D721Med (cell line): ENCODE measurements at places on chromosomes 1 and 21.

DNA sequence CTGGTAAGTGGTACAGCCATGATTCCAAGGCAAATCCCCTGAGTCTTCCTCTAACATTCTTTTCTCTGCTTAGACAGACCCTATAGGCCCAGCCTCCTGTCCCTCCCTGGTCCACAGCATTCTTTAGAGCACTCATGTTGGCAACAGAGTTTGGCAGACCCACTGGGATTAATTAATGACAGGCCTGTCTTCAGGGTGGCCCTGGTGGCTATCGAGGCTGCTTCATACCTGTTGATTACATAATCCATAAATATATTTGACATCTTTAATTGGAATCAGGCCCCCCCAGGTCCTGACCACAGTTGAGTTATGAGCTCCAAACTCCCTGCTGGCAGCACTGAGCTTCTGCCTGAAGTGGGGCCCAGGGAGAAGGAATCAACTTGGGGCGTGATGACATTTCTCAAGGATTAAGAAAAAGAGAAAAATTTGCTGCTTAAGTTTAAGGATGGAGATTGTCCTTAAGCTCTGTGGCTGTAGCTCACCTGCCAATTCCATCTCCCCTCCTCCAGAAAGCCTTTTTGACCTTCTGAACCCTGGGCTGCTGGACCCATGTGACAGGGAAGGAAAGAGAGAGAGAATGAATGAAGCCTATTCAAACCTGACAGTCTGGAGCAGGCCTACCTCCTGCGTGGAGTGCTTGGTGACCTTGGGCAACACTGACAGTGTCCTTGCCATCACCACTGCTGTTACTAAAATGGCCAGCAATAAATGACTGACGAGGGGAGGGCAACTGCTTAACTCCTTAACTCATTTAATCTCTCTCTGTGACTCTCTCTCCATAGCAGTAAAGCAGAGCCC is 156.6 kb downstream of the TRABD2B start:
- no peak for DNase-seq

GRCh38 chr1:61743716-61744580 is 1.7 kb downstream of the PATJ start:
- DNase-seq = no peak

DNA sequence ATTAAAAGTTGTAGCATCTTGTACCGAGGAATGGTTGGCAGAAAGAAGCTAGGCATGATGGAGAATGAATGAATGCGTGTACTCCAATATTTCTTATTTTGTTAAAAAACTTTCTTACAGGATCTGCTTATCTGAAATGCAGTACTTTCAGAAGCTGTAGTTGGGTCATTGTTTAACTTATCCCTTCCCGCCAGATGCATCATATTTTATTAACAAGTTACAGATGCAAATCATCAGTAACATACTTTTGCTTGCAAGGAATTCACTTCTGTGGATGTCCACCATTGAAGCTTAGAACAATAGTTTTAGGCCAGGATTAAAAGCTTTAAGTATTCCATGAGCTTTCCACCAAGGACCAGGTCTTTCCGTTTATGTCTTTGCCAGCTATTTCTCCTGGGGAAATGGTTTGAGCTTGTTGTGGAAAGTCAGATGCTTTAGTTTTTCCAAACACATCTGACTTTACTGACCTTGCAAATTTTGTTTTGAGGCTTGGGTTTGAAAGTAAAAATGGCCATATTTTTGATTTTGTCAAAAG is 65.4 kb downstream of the PATJ start:
- no peak for DNase-seq

DNA sequence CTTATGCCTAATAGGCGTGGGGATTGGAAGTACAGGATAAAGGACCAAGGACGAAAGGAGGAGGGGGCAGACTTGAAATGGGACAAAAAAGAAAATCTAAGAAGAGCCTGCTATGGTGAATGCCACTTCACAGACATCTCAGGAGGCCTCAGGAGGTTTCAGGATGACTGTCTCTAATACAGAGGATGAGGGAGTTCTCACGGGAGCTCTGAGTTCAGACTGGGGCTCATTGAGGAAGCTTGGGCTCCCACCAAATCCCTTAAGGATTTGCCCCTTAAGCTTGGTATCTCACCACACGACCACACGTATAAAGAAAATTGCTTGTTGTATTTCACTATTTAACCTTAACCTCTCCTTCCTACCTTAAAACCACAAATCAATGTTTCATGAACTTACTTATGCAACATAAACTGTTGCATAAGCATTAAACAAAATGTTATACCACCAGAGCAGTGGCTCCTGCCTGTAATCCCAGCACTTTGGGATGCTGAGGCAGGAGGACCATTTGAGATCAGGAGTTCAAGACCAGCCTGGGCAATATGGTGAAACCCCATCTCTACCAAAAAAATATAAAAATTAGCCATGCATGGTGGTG is 12.4 kb downstream of the SLC30A1 start:
- no peak for DNase-seq

- DNase-seq = no peak
These were observed 52.2 kb upstream of the TARBP1 start for GRCh38 chr1:234531151-234531635.

DNA sequence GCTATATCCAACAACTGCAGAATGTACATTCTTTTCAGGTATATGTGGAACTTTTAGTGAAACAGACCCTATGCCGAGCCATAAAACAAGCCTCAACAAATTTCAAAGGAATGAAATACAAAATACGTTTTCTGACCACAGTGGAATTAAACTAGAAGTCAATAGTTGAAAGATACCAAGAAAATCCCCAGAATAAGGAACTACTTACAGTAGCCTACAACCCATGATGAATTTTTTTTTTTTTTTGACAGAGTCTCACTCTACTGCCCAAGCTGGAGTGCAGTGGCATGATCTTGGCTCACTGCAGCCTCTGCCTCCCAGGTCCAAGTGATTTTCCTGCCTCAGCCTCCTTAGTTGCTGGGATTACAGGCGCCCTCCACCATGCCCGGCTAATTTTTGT is 83.4 kb downstream of the RUNX3 start:
- no peak for DNase-seq

- DNase-seq = no peak
These were observed 965 bp upstream of the SH2D5 start for GRCh38 chr1:20733360-20733975.

- DNase-seq = no peak
These were observed 47.6 kb downstream of the PEX14 start for GRCh38 chr1:10522322-10522860.

DNA sequence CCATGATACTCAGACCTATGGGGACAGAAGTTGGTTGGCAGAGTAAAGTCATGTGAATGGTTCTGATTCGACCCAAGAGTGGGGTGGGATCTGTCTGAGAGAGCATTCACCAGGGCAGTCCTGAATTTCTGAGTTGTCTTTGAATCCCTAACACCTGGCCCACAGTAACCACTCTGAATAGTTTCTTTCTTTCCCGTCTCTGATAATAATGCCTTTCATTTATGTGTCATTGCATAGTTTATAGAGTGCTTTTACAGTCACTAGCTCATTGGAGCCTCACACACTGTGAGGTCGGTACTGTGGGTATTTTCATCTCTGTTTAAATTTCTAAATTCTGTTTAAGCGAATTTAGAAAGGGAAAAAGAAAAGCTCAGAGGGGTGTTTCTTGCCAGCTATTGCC is 147.1 kb downstream of the C1orf21 start:
- no peak for DNase-seq

GRCh38 chr1:204879351-204879750 is 8.7 kb downstream of the NFASC start:
- no peak for DNase-seq

GRCh38 chr21:44773291-44773932 is 28.2 kb downstream of the UBE2G2 start:
- DNase-seq = no peak

DNA sequence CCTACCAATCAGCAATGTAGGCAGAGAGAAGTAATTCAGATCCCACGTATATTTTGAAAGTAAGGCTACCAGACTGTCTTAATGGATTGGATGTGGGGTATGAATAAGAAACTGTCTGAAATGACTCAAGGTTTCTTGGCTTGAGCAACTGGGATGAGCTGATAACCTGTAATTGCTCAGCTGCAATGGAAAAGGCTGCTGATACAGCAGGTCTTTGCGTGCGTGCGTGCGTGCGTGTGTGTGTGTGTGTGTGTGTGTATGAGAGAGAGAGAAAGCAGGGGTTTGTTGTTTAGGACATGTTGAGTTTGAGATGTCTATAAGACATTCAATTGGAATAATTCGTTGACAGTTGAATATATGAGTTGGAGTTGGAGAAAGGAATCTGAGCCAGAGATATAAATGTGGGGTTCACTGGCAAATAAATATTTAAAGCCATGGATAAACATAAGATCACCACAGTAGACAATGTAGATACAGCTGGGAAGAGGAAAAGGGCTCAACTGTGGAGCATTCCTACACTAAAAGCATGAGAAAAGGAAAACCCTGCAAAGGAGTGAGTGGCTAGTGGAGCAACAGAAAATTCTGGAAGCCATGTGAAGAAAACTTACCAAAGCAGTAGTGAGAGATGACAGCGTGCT is 72.9 kb downstream of the UCHL5 start:
- DNase-seq = no peak

GRCh38 chr1:53066488-53066887 is 4.5 kb downstream of the PODN start:
- DNase-seq = no peak

DNA sequence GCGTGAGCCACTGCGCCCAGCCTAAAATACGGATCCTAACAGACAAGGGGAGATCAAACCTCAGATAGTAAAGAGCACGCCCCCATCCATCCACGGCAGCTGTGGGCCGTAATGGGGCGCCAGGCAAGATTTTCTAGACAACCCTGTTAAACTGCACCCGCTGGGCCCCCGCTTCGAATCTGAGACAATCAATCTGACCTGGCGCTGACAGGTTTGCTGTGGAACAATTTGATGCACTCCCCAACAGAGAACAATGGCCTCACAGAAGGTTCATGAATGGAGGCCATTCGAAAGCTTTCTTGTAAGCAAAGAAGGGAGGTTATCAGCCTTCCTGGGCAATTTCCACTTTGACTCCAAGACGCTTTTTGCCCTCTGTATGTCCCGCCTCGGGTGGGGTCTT is 30.5 kb downstream of the CLSTN1 start:
- DNase-seq = no peak

DNA sequence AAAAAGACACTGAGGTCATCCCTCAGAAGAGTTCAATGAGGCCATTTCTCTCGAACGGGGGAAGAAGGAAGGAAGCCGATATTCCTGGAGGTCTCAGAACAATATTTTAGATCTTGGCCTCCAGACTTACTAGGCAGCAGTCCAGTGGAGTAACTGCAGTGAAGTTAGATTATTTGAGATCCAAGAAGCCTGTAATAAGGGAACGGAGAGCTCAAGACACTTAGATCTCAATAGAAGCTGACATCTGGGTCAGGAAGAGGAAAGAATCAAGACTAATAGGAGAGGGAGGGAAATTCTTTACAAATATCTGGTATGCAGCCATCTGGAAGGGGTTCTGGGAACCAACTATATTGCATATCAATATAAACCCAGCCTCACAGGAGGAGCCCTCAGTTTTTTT is 13.6 kb upstream of the ENAH start:
- DNase-seq = no peak

- DNase-seq = no peak
These were observed at the start of gene TPTE for GRCh38 chr21:10521091-10521598. Gene TPTE, plus strand, starts transcription at chr21:10521583. Its CDS starts 17,141 bp downstream, at chr21:10538724.

DNA sequence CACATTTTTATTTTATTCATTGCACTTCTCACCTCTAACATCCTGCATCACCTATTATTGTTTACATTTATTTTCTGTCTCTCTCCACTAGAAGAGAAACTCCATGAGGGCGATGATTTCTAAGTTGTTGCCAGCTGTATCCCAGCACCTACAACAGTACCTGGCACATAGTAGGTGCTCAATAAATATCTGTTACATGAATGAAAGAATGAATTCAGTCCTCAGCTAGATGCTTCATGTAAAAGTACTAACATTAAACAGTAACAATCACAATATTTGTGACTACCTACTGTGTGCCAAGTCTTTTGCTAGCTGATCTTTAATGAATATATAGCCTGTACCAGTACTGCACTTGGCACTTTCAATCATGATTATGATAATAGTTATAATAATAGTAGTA is 3.0 kb downstream of the TAS1R2 start:
- DNase-seq = no peak

- DNase-seq = no peak
These were observed 4.8 kb upstream of the IFNLR1 start for GRCh38 chr1:24191860-24192259.

DNA sequence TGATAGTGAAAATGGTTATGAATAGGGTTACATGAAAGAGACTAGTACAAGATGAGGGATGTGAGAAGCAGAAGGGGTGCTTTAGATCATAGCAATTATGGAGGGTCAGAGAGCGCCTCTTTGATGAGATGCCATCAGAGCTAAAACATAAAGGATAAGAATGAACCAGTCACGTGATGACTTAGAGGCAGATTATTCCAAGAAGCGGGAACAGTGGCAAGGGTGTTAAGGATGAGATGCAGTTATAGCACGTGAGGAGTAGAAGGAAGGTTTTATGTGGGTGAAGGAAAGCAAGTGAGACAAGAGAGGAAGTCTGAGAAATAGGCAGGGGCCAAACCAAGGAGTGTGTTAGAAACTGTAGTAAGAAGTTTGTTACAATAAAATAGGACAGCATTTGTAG is 360.1 kb downstream of the DPYD start:
- DNase-seq = no peak
